ENCODE measurements at places on chromosomes 4 and X.

DNA sequence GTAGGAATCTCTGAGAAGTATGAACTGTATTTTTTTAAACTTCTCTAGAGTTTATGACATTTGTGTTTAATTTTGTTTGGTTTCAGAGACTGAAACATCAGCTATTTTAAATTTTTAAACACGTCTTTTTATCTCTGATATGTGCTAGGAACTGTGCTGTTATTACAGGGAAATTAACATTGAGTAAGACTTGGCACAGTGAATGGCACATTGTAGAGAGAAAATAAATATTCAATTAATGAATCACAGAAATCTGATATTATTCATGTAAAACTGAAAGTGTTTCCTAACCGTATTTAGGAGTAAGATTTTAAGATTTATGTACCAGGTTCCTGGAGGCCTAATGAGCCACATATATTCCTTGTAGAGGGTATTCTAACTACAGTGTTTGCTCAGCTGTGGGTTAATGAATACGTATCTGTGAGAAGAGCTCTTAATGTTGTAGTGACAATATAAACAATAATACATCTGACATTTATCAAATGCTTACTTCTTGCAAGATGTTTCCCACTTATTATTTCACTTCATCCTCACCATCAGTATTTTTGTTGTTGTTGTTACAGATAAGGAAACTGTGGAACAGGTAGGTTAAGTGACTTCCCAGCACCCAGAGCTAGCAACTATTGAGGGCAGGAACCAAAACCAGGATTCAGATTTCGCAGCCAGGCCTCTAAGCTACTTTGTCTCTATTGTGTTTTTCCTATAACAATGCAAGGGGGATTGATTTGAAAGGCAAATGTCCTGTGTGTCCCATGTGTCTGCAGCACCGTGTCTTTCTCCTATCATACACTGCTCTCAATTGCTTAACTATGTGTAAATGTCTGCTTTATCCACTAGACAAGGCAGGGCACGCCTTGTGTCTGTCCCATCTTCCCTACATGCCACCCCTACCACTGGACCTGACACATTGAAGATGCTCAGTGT is 121.1 kb upstream of the FAM9C start:
- DNase-seq, result no peak

GRCh38 chrX:134599184-134599914 is 58.9 kb downstream of the PLAC1 start:
- no peak for DNase-seq

- no peak for DNase-seq
Observed at GRCh38 chr4:128373628-128374027, 86.0 kb upstream of the PGRMC2 start.

DNA sequence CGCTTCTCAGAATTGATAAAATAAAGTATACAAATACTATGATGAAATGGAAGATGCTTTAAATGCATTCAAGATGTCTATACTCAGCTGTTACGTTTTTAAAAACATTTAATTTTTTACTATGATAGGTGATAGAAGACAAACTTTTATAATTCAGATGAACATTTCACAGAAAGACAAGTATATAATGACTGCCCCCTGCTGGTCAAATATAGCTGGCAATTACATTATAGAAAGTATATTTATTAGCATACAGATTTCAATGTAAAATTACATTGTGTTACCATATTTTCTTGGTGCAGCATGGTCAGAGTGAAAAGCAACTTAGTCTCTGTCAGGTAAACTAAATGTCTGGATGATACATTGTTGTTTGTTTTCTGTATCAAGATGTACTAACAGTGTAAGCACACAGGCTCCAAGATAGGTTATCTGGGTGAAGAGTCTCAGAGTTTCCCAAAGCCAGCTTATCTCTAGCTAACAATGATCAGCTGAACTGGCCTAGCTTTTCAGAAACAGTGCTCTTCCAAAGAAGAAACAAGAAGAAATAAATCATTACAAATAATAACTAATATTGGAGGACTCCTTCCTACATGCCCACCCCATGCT is 54.1 kb downstream of the SRPX start:
- DNase-seq, result peak; percentile 13

GRCh38 chr4:173420324-173420752 is 21.4 kb upstream of the SCRG1 start:
- no peak for DNase-seq

- DNase-seq, result no peak
Observed at GRCh38 chr4:139798456-139798855, 132.8 kb downstream of the MGST2 start.

DNA sequence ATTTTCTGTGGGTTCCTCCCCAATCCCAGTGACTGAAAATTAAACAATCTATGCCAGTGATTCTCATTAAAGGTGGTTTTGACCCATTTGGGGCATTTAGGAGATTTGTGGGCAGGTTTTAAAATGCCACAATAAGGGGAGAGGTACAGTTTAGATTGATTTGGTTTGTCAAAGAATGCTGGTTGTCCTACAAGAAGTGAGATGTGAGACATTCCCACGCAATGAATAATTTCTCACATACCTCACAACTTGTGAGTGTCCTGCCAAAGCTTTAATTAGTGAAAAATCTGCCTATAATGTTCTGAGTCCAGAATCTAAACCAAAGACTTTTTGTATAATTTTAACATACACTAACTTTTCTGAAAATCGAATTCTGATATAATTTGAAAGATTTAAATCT is 199.4 kb downstream of the MAPK10 start:
- no peak for DNase-seq

DNA sequence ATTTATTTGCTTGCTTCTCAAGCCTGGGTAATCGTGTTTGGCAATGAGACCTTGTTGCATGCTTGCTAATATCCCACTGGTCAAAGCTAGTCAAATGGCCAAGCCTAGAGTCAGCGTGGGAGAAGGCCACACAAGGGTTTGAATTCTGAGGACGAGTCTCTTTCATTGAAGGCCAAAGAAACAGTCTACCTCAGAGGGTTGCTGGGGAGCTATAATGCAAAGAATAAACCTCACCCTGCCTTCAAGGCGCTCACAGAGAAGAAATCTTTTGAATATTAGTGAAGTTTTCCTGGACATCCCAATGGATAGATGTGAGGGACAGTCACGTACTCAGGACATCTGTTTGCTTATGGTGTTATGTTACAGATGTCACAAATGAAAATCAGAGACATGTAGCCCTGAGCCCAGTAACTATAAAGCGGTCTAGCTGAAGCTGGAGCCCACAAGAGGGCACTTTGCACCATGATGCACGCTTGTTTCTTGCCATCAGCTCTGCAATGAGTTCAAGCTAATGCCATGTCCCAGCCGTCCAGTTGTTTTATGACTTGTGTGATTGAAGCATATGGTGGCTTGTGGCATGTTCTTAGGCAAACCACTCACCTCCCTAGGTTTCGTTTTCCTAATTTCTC is 1.1 kb upstream of the TLR3 start:
- peak; percentile 2 for DNase-seq

DNA sequence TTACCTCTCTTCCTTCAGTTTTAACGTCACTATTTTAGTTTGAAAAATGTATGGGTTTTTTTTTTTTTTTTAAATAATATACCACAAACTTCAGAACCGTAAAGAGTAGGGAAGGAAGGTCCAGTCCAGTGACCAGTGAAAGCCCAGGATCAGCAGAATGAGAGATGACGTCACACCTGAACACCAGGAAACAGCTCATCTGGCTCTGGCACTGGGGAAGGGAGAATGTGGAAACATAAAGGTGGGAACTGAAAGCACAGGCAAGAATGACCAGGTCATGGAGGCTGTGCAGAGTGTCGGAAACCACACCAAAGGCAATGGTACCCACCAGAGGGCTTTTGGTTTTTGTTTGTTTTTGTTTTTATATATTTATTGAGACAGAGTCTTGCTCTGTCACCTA is 141.2 kb downstream of the DHX15 start:
- no peak for DNase-seq

GRCh38 chrX:130091980-130092522 is 18.2 kb downstream of the ELF4 start:
- DNase-seq, result peak; percentile 77

DNA sequence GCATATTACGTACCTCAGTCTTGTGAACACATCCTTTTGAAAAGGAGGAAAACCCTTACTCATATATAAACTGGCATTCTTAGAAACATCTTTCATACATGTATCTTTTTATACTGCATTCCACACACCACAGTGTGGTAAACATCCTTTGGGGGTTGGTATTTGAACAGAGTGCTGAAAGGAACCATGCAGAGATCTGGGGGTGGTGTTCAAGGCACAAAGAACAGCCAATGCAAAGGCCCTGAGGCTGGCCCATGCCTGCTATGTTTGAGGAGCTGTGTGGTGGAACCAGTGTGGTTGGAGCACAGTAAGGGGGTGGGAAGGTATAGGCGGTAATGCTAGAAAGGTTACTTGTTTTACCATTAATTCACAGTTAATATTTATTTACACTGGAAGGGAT is 2.0 kb downstream of the ELK1 start:
- no peak for DNase-seq

- DNase-seq, result no peak
Observed at GRCh38 chr4:53748328-53748772, 157.1 kb upstream of the LNX1 start.

DNA sequence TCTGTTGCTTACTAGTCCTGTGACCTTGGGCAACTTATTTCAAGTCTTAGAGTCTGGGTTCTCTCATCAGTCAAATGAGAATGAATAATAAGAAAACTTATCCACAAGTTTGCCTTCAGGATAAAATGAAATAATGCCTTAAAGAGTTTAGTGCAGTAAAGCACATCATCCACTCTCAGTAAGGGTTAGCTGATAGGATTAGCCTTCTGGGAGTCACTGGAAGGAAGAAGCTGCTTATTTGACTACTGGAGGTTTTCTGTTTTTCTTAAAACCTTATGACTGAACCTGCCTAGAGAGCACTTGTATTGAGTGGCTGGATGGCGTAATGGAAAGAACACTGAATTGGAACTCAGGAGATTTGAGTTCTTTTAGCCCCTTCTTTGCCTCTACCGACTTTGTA is 1.8 kb downstream of the RNF128 start:
- DNase-seq, result no peak

- DNase-seq, result no peak
Observed at GRCh38 chr4:143282211-143282707, 54.4 kb upstream of the GAB1 start.

- no peak for DNase-seq
Observed at GRCh38 chr4:86908251-86908657, 16.0 kb upstream of the C4orf36 start.

GRCh38 chr4:8220661-8221450 is 21.8 kb downstream of the SH3TC1 start:
- no peak for DNase-seq

GRCh38 chr4:15118292-15118691 is 116.0 kb downstream of the CPEB2 start:
- no peak for DNase-seq

DNA sequence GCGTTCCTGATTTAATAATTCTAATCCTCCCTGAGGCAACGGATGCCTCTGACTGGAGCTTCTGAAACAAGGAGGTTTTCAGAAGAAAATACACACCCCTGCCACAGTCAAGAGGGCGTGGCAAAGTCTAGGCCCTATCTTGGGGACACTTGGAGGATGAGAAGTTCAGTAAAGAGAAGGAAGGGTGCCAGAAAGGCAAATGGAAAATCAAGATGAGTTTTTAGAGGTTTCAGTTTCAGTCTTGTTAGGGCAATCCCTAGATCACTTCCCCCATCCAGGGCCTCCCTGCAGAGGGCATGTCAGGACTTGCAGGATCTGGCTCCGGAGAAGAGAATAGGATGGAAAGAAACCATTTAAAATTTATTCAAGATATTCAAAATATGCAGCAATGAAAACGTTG is 28.5 kb upstream of the FGF2 start:
- no peak for DNase-seq

DNA sequence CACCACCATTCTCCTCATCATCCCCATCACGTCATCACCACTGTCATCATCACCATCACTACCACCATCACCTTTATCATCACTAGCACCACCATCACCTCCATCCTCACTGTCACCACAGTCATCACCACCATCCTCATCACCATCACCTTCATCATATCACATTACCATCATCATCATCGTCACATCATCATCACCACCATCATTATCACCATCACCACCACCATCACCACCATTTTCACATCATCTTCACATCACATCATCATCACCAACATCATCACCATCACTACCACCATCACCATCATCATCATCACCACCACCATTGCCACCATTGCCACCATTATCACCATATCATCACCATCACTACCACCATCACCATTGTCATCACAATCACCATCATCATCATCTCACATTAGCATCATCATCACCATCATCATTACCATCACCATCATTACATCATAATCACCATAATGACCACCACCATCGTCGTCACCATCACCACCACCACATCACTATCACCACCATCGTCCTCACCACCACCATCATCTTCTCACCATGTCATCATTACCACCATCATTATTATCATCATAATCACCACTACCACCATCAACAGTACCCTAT is 46.3 kb upstream of the NKX1-1 start:
- DNase-seq, result no peak

DNA sequence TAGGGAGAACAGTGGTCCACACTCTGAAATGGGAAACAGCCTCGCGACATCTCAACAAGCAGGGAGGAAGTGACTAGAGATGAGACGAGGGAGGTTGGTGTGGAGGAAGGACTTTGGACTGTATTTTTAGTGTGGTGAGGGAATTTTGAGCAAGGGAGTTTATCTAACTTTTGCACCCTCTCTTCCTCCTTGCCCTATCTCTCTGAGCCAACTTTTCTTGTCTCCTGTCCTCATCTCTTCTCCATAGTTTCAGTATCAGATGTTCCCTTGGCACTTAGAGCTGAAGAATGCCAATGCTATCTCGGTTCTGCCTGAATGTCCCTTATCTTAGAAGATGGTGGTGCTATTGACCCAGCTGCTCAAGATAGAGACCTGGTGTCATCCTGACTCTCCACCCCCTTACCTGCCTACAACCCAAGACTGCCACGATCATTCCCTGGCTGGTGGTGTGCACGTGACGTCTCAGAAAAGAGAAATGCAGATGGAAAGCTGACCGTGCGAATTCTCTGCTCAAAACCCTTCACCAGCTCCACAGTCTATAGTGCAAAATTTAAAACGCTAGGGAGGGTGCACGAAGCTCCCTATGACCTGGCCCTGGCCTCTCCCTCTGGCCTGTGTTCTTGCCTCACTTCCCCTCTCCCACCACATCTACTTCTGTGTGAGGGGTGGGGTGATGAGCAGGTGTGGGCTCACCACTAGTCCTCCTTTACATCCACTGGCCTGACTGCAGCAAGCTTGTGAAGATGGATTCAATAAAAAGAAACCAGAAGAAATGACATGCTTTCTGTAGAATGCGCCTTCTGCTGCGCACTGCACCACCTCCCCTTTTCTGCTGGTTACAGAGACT is 20.9 kb downstream of the MPP1 start:
- no peak for DNase-seq

DNA sequence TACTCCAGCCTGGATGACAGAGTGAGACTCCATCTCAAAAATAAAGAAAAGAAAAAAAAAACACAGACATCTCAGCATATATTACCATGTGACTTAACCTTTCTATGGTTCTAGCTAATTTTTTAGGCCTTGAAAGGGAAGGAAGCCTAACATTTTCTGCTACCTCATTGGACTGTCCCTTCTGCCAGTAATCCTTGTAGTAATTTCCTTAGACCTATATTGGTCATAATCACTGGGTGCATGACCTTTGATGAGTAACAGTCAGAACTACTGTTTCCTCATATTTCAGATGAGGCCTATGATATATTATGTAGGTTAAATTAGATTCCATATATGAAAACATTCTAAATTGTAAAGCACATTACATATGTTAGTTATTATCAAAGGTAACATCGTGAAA is 9.6 kb downstream of the XIAP start:
- DNase-seq, result no peak
